Tibial nerve (tissue), 4 donors: ENCODE measurements at places on chromosomes 3 and 15. TPM values are rescaled to one million over a fixed set of nuclear protein-coding genes. Genes with fewer than 3 reads are reported as not detected.

KCNAB1 gene
- total RNA-seq = 4.2 TPM

ST3GAL6 gene
- total RNA-seq = 54.6 TPM

GOLGA6L7 gene
- not detected for total RNA-seq

LINGO1 gene
- 0.42 TPM for total RNA-seq

CD200R1 gene
- total RNA-seq = 0.84 TPM

DCLK3 gene
- total RNA-seq = 28.2 TPM
